Spinal cord (tissue), 10 donors: ENCODE measurements at places on chromosomes 12 and 14. TPM values are rescaled to one million over a fixed set of nuclear protein-coding genes. Genes with fewer than 3 reads are reported as not detected.

The BCL7A gene
- polyA plus RNA-seq, result 45.6 TPM

The TAS2R50 gene
- polyA plus RNA-seq, result 0.17 TPM

The PZP gene
- polyA plus RNA-seq, result 0.47 TPM

The RIMBP2 gene
- 36.6 TPM for polyA plus RNA-seq

The ESYT1 gene
- polyA plus RNA-seq, result 49.7 TPM

The RPGRIP1 gene
- 1.3 TPM for polyA plus RNA-seq

The SLC38A4 gene
- 3.7 TPM for polyA plus RNA-seq

The HCAR2 gene
- 0.25 TPM for polyA plus RNA-seq

The KRT86 gene
- polyA plus RNA-seq, result 0.73 TPM

The NT5DC3 gene
- polyA plus RNA-seq, result 19.7 TPM

The ASPG gene
- polyA plus RNA-seq, result 1.4 TPM

The LGMN gene
- polyA plus RNA-seq, result 67.4 TPM

The SLC17A8 gene
- 17.4 TPM for polyA plus RNA-seq

The DGKA gene
- polyA plus RNA-seq, result 33.1 TPM

The KLRC1 gene
- 1.6 TPM for polyA plus RNA-seq

The DAO gene
- polyA plus RNA-seq, result 1.4 TPM

The RDH5 gene
- polyA plus RNA-seq, result 9.2 TPM

The LHX5 gene
- 13.0 TPM for polyA plus RNA-seq

The SERPINA9 gene
- polyA plus RNA-seq, result not detected
